ENCODE measurements at places on chromosomes 3 and 15.

DNA sequence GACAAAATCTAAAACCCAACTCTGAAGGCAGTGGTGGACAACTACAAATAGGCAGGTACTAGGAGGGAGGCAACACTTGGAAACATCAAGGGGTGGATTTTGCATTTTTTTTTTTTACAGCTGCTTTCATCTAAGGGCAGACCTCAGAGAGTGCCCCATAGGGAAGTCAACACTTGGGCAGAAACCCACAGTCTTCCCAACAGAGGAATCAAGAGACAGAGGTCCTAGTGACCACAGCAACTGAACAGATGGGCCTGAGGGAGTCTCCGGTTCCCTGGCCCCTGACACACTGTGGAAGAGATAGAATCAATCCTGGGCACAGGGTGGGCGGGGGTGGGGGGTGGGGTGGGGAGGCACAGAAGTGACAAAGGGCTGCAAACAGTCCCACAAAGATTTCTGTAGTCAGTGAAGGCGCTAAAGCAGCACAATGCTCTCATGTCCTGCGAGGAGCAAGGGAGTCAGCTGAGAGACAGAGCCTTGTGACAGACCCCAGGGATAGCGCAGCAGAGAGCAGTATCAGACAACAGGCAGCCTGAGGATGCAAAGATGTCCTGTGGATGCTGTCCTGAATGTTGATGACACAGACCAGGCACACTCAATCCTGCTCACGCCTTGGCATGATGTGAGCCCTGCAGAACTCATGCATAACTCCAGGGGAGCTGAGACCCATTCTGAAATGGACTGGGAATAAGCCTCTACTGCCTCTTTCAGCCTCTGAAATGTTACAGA, 6.9 kb upstream of the RFTN1 start:
- no peak for DNase-seq

- no peak for DNase-seq
Observed at GRCh38 chr3:72310419-72311380, 525.8 kb upstream of the PROK2 start.

DNA sequence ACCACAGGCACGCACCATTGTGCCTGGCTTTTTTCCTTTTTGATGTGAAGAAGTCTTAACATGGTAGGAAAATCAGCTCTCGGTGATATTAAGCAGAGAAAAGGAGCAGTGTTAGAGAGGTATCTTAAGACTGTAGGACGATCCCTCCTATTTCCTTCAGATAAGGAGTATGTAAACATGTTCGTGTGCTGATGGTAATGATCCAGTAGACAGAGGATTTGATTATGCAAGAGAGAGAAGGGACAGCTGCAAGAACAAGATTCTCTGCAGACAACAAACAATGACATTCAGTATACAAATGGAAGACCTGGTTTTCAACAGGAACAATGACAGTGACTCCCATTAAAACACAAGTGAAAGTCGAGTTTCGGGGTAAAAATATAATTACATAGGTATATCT, 95.1 kb upstream of the MELTF start:
- no peak for DNase-seq

- no peak for DNase-seq
Observed at GRCh38 chr3:140500473-140500872, 177.4 kb upstream of the TRIM42 start.

- no peak for DNase-seq
Observed at GRCh38 chr15:33396475-33396874, 85.7 kb downstream of the RYR3 start.

DNA sequence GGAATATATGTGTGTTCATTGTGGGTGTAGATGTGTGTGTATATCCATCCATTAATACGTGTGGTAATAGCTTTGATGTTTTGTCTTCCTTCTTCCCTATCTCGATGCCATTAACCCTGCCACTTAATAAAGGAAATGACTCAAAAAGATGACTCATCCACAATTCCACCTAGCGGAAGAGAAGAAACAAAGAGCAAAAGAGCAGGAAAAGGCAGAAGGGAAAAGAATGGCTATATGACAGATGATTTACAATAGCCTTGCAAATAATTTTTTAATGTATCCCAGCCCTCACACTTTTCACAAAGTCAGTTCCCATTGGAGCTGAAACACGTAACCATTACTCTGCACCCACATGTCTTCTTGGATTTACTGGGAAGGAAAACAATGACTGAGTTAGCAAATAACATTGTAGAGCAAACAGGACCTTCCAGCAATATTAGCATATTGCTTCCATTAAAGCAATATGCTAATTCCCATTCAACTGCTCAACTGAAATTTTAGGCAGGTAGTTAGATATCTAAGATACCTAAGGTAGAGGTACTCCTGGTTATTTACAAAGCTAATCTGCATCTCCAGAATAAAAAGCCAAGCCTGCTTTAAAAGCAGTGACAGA, 197.2 kb downstream of the KCNAB1 start:
- DNase-seq: no peak

DNA sequence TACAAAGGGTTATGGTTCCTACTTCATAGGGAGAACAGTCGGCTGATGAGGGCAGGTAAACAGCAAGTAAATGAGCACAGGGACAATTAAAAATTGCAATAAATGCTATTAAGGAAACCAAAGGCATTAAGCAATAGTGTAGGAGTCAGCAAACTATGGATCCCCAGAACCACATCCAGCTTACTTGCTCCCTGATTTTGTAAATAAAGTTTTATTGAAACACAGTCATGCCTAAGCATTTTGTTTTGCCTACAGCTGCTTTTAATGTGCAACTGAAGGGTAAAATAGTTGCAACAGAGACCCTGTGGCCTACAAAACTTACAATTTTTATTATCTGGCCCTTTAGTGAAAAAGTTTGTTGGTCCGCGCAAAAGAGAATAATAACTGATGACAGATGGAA, 351.2 kb upstream of the NR2F2 start:
- DNase-seq: no peak

DNA sequence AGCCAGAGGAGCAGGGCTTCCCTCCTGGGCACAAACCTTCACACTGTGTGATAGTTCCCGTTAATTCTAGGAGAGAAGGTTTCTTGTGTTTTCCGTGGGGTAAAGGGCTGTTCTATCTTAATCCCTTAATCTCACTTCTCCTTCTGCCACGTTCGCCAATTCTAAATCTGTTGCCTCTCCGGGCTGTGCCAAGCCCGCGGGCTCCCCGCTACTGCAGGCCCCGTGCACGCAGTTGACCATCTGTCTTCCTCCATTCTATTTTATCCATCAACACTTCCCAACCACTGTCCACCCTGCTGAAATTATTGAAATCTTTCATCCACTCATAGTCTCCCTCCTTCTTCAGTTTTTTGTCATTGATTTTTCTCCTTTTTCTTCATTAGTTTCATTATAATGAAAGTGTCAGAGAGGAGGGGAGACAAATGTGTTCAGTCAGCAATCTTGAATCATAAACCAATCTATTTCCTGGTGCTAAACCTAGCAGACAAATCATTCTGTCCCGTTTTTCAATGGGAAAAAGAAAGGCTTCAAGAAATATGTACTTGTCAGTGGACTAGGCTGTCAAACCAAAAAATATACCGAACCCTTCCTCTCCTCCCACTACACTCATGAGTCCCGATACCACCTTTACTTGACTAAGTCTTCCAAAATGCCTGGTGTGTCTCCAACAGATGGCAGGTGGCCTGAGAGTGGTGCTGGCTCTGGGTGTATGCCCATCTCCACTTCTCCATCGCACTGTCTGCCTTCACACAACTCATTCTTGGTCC, 39.6 kb downstream of the SLCO2A1 start:
- no peak for DNase-seq

DNA sequence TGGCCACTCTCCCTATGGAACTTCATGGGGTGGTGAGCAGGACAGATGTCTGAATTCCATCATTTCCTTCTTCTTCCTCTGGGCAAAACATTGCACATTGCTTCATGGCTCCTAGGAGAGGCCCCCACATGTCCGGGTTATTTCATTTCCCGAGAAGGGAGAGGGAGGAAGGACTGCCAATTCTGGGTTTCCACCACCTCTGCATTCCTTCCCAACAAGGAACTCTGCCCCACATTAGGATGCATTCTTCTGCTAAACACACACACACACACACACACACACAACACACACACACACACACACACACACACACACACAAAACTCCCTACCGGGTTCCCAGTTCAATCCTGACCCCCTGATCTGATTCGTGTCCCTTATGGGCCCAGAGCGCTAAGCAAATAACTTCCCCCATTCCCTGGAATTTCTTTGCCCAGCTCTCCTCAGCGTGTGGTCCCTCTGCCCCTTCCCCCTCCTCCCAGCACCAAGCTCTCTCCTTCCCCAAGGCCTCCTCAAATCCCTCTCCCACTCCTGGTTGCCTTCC, 1.9 kb downstream of the RHO start:
- no peak for DNase-seq

DNA sequence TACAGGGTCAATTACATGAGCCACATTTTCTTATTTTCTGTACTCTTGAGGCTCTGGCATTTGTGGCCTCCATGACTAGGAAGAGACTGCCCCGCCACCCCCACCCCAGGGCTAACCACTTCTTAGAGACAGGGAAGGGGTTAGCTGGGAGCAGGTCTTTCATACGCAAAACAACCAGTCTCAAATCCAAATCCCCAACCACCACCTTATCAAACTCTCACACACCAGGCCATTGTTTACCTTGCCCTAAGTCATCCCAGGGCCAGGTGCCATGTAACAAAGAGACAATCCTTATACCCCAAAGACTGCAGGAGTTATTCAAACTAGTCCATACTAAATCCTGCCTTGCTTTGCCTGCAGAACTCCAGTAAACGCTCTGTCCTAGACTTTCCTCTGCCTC, 77.8 kb downstream of the B3GNT5 start:
- no peak for DNase-seq

DNA sequence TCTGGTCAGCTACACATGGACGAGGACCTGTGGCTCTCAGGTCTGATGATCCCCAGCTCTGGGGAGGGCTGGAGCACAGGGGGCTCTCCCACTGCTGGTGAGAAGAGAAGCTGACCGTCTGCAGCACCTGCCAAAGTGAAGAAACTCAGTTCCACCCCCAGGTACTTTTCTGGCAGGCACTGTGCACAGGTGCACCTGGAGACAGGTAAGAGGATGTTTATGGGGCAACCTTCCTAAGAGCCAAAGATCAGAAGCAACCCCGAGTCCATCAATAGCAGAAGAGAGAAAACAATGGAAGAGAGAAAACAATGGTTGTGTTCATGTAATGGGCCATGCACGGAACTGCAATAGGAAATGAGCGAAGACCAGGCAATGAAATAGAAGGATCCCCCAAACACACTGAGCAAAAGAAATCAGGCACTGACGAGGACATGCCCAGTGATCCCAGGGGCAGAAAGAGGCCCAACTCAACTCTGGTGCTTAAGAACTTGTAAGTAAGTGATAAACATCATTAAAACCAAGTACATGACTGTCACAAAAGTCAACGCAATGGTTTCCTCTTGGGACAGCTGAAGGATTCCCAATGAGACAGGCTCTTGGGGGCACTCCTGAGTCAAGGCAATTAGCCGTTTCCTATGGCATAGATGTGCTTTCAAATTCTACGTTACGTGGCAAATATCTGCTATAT, 95.0 kb upstream of the ALDH1A3 start:
- DNase-seq: no peak

DNA sequence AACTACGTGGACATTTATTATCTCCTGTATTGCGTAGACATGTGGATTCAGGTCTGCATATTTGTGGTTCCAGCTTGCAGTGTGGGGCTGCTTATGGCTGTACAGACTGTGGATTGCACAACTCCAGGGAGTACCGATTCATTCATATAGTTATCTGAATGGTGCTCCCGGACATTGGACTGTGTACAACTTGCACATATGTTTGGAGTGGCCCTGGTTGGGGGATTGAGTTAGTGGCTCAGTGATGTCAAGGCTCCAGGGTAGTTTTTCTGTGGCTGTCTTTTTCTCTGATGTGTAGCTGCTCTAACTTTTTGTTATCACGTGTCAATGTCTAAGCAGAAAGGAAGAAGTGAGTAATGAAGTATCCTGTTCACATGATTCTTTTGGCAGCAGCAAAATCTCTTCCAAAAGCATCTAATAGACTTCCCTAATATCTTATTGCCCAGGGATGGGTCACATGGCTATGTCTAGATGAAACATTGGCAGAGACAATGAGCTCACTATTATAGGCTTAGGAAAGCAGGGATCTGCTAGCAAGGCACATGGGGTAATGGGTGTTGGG, 15.8 kb downstream of the ST3GAL6 start:
- no peak for DNase-seq

DNA sequence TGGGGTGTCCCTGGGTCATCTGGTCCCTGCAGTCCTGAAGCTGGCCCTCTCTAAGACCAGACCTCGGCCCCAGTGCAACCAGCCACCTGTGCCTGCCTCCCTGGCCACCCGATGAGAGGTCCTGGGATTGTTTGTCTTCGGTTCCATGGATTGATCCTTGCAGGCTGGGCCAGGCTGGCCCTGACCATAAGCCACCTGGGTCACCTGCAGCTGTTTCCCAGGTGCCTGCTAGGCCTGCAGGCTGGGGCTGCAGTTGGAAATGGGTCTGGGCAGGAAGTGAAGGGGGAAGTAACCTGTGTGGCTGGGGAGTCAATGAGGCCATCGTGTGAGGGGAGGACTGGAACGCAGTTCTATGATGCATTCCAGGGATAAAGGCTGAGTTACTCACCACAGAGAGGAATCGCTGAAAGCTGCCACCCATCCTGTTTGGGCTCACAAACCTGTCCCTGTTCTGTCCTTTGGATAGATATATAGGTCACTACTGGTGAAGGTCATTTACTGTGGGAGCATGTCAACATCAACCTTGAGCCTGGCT, 30.9 kb upstream of the VPS8 start:
- no peak for DNase-seq

- no peak for DNase-seq
Observed at GRCh38 chr3:156291272-156292123, 171.1 kb downstream of the KCNAB1 start.

DNA sequence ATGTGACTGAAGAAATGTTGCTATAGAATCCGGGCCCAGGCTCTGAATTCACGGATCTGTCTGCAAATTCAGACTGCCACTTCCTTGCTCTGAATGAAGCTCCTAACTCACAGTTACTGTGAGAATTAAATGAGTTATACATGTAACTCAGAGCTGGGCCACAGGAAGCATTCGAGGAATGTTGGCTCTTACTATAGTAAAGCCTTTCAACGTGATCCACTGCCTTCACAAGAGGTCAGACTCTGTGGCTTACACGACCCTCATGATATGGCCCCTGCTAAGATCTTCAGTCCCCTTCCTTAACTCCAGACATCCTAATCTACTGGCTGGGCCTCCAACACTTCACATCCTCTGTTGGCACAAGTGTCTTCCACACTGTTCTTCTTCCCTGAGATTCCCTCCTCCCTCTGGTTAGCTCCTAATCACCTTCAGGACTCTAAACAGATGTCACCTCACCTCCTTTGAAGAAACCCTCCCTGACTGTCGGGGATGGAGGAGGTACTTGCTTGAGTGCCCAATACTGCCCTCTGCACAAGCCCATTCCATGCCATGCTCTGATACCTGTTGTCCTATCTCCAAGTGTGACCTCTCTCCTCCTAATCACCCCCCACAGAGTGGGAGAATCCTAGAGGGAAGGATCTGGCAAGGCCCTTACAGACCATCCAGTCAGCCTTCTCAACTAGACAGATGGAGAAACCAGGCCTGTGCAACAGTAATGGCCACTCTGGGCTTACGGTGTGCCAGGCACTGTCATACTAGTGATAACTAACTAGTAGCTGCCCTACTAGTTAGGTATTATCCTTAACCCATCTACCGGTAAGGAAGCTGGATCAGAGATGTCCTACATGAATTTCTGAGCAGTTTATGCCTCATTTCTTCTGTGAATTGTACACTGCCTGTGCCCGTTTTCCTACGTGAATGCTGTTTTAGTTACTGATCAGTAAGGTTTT, 1.3 kb downstream of the ACTR8 start:
- DNase-seq: no peak
